Stimulated activated CD4-positive, alpha-beta T cell treated with anti-CD3 and anti-CD28 coated beads, Interleukin-15, amount 100 ng/mL, for 24 hours (primary cell): ENCODE measurements at places on chromosomes 12 and 14.

DNA sequence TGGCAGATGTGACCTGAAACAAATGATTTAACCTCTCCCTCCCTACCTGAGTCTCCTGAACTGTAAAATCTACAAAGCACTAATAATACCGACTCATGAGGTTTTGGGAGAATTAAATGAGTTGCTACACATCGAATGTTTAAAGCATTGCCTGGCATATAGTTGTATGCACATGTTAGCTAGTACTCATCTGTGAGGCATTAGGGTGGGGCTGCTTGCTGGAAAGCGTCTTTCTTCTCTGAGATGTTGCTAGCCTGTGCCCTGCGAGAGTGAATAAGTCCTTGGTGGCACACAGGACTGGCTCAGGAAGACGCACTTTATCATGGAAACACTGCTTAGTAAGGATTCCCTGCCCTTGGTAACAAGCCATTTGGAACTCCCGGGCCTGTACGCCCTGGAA, 6.1 kb downstream of the RAPGEF3 start:
- DNase-seq, result no peak

DNA sequence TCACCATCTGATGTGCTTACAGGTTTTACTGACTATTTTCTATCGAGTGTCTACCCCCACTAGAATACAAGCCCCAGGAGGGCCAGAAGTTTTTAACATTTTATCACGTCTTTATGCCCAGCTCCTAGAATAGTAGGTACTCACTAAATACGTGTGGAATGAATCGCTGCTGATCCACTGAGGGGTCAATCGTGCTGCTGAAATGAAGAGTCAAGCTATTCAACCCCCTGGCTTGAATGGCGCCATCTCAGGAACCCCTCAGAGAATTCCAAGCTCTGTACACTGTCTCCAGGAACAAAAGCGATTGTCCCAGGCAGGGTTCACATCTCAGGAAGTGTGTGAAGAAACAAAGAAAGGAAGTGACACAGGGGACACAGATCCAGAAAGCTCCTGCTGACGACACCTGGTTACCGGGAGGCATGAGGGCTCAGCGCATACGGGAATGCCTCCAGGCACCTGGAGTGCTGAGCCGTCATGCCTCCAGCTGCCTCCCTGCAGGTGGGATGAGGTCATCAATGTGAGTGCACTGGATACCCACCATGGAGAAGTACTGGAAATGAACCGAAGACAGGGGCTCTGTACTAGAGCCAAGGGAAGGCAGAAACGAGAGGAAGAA, 45.6 kb downstream of the PITPNM2 start:
- no peak for DNase-seq

GRCh38 chr12:104802208-104802607, 155.9 kb downstream of the SLC41A2 start:
- no peak for DNase-seq

GRCh38 chr12:8590842-8591545, 21.7 kb downstream of the AICDA start:
- DNase-seq, result peak; percentile 8

GRCh38 chr14:73576391-73576790, 7.4 kb downstream of the ACOT2 start:
- DNase-seq, result no peak

DNA sequence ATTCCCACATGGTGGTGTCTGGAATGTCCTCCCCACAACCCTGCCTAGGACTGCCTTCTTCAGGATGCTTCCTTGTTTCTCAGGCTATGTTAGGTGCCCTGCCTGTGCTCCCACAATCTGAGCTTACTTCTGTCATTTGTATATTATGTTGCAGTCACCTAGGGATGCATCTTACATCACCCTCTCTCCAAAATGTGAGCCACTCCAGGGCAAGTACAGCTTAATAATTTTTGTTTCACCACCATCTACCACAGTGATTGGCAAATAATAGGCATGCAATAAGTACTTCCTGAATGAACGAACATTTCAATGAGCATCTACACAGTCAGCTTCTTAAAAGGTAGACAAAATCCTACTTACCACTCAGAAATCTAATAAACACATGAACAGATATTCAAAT, 37.6 kb downstream of the ZFYVE26 start:
- no peak for DNase-seq

- DNase-seq, result peak; percentile 45
Observed at GRCh38 chr14:77804592-77804991, 4.7 kb downstream of the ADCK1 start.

- DNase-seq, result no peak
Observed at GRCh38 chr12:67893022-67893580, 96.1 kb upstream of the IFNG-AS1 start.

- DNase-seq, result no peak
Observed at GRCh38 chr12:86727160-86727559, 471.0 kb upstream of the MGAT4C start.

DNA sequence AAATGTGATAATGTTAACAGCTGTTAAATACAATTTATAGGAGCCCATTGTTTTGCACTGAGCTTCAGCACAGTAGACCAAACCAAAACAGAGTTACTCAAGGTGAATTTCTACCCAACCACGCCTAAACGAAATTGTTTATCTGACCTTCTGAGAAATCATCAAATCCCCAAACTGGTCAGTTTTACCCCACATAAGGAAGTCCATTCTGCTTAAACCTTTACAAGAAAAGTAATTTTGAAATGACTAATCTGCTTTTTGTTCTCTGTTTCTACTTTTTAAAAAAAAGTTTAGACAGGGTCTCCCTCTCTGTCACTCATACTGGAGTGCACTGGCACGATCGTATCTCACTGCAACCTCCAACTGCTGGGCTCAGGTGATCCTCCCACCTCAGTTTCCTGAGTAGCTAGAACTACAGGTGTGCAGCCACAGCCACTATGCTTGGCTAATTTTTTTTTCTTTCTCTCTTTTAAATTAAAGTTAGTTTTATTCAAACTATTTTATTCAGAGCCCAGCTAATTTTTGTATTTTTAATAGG, 1.4 kb upstream of the RNF10 start:
- no peak for DNase-seq

DNA sequence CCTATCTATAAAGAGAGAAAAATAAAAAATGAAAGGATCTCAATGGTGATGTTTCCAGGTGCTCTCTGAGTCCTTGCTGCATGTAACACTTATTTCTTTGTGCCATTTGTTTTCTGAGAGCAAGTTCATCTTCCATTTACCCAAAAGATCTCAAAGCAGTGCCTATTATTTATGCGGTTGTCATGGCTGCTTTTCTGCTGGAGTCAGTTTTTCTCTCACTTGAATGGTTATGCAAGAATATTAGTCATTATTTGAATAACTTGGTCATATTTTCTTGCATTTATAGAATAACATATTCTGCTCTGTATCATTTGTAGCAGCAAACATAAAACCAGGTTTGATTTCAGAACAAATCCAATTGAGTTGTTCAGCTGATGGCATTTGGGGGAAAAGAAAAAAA, 141.8 kb upstream of the G2E3 start:
- no peak for DNase-seq

- DNase-seq, result no peak
Observed at GRCh38 chr12:39062266-39062996, 157.0 kb upstream of the CPNE8 start.

DNA sequence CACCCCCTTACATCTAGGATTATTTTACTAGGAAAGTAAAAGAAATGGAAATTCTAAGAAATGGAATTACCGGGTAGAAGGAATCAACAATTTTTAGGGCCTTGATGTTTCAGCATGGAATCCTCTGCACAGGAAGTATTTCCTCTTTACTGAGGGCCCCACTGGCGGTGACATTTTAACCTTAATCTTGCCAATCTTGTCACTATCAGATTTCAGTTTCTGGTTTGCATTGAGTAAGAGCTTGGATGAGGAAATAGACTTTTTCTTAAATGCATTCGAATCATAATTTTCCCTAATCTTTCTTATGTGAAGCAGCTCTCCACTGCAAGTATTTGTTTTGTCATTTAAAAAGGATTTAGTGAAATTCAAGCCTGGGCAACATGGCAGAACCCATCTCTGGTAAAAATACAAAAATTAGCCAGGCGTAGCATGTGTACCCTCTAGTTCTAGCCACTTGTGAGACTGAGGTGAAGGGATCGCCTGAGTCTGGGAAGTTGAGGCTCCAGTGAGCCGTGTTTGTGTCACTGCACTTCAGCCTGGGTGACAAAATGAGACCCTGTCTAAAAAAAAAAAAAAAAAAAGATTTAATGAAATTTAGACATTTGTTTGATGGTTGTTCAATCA, 40.7 kb downstream of the TPCN1 start:
- DNase-seq, result peak; percentile 58

GRCh38 chr12:68776976-68777610, 30.9 kb upstream of the MDM2 start:
- no peak for DNase-seq

- DNase-seq, result no peak
Observed at GRCh38 chr14:103281496-103282231, 52.4 kb upstream of the EIF5 start.

DNA sequence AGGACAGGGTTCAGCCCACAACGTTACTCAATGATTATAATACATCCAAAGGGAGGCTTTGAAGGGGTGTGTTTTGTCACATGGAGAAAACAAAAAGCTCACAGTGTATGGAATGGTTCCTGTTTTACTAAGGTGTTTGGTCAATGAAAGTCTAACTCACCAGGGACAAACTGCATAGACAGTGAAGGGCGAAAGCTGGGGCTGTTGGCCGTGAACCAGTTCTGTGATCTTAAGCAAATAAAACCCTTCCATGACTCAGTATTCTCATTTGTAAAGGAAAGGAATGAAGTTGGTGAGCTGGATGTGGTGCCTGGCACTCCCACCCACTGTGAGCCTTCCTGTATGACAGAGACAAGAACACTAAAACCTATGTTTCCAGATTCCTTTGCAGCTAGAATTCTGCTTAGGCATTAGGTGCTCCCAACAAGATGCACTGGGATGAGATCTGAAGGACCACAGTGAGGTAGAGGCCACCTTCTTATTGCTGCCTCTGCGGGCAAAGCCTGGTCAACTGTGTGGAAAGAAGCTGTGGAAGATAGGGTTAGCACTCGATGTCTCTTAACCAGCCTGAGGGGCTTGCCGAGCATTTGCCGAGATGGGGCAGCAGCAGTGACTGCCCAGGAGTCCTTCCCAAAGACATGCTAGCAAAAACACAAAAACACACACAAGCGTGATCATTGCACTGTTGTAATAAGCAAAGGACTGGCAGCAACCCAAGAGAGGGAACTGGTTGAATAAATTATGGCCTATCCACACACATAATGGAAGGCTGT, 48.5 kb downstream of the VCPKMT start:
- no peak for DNase-seq

DNA sequence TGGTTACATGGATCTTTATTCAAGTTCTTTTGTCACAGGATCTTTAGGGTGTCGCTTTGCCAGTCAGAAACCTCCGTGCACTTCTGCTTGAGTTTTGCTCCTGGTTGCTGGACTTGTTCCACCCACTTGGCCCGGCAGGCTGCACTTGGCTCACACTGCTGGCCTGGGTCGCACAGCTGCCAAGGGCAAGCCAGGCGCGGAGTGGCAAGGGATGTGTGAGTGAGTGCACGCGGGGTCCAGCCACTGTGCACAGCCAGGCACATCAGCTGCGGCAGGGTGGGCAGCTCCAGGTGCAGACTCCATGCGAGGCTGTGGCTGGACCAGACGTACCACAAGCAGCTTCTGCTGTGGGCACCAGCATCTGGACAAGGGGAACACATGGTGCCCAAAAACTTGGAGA, 76.6 kb downstream of the DERA start:
- DNase-seq, result no peak

DNA sequence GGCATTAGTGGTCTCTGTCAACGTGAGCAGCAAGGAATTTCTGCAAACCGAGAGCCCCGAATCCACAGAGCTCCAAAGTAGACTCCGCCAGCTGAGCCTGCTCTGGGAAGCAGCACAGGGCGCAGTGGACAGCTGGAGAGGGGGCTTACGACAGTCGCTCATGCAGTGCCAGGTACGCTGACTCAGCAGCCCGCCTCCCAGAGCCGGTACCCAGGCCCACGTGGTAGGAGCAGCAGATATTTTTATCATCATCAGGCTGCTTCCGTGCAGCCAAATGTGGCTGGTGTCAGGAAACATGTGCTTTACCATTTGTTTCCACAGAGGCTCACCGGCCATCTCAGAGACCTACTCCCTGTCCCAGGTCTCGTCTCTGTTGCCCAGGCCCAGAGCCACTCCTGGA, 73.7 kb downstream of the ESR2 start:
- no peak for DNase-seq

DNA sequence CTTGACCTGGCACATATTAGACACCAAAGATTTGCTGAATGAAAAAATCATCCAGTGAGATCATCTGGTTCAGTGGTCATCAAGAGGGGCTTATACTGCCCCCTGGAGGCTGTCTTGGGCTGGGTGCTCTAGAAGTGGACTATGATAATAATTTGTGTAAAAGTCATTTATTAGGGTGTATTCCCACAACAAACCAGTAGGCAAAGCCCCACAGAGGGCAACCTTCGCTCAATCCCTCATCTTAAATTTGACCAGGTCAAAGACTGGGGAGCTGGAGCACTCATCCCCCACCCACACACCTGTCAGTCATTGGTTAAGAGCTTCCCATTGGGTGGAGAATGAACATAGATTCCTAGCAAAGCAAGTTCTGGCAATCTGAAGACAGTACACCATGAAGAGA, 20.0 kb upstream of the FICD start:
- peak; percentile 45 for DNase-seq

GRCh38 chr14:85867450-85867849, 337.5 kb downstream of the FLRT2 start:
- no peak for DNase-seq
